ENCODE measurements at places on chromosomes 16 and 17. TPM values are rescaled to one million over a fixed set of nuclear protein-coding genes. Genes with fewer than 3 reads are reported as not detected.
A peak's percentile ranks its signal among the peaks of the same experiment; 100 is the strongest.

DNA sequence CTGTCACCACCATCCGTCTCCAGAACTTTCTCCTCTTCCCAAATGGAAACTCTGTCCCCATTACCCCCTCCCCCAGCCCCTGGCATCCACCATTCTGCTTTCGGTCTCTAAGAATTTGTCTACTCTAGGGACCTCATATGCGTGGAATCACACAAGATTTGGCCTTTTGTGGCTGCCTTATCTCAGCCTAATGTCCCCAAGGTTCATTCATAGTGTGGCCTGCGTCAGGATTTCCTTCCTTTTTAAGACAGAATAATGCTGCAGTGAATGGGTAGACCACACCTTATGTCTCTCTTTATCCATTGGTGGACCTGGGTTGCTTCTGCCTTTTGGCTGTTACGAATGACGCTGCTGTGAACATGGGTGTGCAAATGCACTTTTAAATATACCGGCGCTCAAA lies 139.7 kb upstream of the PLCG2 start:
- H3K4me1 ChIP-seq: peaks cover 15% of the 10 kb centered on the region
- no peaks in the 10 kb centered on the region for H3K36me3 ChIP-seq
- no peak overlapping the region for H3K4me3 ChIP-seq
- H3K27ac ChIP-seq: no peak overlapping the region
- no peaks in the 10 kb centered on the region for H3K27me3 ChIP-seq

The EVPLL gene
- total RNA-seq: not detected

GRCh38 chr17:57440522-57441269 lies 184.4 kb downstream of the MSI2 start:
- peaks cover 7% of the 10 kb centered on the region for H3K36me3 ChIP-seq
- peak; percentile 93 for DNase-seq
- H3K27me3 ChIP-seq: no peaks in the 10 kb centered on the region

GRCh38 chr16:19672378-19672777 lies 45.6 kb downstream of the KNOP1 start:
- peaks cover 17% of the 10 kb centered on the region for H3K36me3 ChIP-seq
- H3K4me3 ChIP-seq: no peak overlapping the region
- H3K4me1 ChIP-seq: no peaks in the 10 kb centered on the region
- no peak for DNase-seq
- no peaks in the 10 kb centered on the region for H3K27me3 ChIP-seq

- H3K4me3 ChIP-seq: no peak overlapping the region
- DNase-seq: no peak
- no peaks in the 10 kb centered on the region for H3K36me3 ChIP-seq
Observed at GRCh38 chr16:9846362-9847099, 335.7 kb downstream of the GRIN2A start.

DNA sequence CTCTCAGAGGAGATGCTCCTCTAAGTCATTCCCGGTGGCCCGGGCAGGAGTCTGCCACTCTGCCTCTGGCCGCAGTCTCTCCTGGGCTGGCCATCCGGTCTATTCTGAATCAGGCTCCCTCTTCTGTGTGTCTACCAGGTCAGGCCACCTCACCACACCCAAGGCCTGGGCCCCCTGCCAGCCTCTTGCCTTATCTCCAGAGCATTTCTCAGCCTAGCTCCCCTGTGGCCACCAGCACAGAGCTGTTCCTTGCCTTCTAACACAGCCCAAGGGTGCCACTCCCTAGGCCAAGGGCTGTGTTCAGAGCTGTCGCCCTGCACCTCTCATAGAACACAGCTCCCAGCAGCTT lies 55.3 kb downstream of the MYO18A start:
- no peak overlapping the region for H3K27ac ChIP-seq
- no peak for DNase-seq
- H3K4me3 ChIP-seq: no peak overlapping the region
- no peaks in the 10 kb centered on the region for H3K27me3 ChIP-seq

The NHLRC4 gene
- total RNA-seq: 0.31 TPM

DNA sequence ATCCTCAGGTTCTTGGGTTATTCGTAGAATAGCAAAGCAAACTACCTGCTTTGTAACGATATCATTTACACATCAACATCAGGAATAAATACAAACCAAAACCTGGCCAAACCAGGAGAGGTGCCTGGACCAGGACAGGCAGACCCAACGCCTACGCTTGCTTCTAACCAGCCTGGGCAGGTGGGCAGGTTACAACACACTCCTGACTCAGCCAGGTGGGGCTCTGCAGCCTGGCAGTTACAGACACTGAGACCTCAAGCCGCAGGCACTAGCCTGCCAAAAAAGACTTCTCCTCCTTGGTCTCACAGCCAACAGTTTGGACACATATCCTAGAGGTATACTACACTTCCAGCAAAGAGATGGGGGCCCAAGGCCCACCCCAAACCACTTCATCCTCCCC lies 14.0 kb downstream of the ANKRD11 start:
- peaks cover 88% of the 10 kb centered on the region for H3K4me1 ChIP-seq
- no peak overlapping the region for H3K27ac ChIP-seq
- H3K36me3 ChIP-seq: peaks cover 5% of the 10 kb centered on the region
- no peak for DNase-seq
- no peak overlapping the region for H3K4me3 ChIP-seq

The IRX5 gene
- 0.17 TPM for total RNA-seq

GRCh38 chr17:15392326-15392741 lies 50.9 kb upstream of the TEKT3 start:
- H3K36me3 ChIP-seq: no peaks in the 10 kb centered on the region
- H3K4me3 ChIP-seq: no peak overlapping the region
- peaks cover 9% of the 10 kb centered on the region for H3K27me3 ChIP-seq
- no peak overlapping the region for H3K27ac ChIP-seq
- no peak for DNase-seq

The MYH11 gene
- not detected for total RNA-seq

DNA sequence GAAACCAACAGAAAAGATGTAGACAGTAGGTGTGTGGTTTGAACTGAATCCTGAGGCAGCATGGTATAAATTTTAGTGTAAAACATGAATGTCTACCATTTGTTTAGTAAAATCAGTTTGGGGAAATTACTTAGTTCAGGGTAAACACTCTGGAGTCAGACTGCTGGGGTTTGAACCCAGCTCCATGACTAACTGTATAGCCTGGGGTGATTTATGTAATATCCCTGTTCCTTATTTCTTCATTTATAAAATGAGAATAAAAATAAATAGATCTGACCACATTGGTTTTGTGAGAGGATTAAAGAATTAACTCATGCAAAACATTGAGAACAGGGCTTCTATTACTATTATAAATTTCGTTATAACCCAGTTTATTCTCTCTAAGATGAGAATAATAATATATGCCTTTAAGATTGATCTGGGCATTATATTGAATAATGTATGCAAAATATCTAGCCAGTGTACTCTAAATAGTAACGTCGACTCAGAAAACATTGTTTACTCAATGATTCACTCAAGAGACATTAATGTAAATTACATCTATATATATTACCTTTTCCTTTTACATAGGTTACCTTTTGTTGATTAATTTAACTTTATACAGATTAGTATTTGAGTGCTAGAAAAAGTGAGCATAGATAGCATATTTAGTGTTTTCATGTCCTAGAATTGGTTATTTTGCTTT lies 120.6 kb upstream of the KCNJ16 start:
- H3K4me1 ChIP-seq: no peaks in the 10 kb centered on the region
- no peaks in the 10 kb centered on the region for H3K27me3 ChIP-seq
- no peak overlapping the region for H3K27ac ChIP-seq
- no peak overlapping the region for H3K4me3 ChIP-seq
